Mesenteric fat pad (tissue), 1 donor: ENCODE measurements at places on chromosomes 3 and 15.

DNA sequence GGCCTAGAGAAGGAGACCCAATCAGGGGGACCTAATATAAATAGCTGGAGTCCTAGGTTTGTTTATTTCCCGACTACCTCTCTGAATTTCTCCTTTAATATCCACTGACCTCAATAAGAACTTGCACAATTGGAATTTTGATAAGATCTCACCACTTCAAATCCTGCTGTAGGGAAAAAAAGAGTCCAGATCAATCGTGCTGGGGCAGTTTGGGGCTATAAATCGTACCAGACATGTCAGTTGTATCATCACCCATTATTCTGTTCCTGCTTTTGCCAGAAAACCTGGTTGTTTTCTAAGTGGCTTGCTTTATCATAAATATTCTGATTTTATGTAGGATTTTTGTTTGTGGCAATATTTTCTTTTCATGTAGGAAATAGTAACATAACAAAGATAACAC is 281.3 kb downstream of the DIPK2A start:
- no peak for DNase-seq

GRCh38 chr15:39515765-39516164 is 65.1 kb upstream of the THBS1 start:
- no peak for DNase-seq

GRCh38 chr15:89751748-89752147 is 699 bp upstream of the MESP1 start:
- DNase-seq: no peak

GRCh38 chr3:40768046-40768445 is 243.3 kb downstream of the ZNF621 start:
- no peak for DNase-seq

DNA sequence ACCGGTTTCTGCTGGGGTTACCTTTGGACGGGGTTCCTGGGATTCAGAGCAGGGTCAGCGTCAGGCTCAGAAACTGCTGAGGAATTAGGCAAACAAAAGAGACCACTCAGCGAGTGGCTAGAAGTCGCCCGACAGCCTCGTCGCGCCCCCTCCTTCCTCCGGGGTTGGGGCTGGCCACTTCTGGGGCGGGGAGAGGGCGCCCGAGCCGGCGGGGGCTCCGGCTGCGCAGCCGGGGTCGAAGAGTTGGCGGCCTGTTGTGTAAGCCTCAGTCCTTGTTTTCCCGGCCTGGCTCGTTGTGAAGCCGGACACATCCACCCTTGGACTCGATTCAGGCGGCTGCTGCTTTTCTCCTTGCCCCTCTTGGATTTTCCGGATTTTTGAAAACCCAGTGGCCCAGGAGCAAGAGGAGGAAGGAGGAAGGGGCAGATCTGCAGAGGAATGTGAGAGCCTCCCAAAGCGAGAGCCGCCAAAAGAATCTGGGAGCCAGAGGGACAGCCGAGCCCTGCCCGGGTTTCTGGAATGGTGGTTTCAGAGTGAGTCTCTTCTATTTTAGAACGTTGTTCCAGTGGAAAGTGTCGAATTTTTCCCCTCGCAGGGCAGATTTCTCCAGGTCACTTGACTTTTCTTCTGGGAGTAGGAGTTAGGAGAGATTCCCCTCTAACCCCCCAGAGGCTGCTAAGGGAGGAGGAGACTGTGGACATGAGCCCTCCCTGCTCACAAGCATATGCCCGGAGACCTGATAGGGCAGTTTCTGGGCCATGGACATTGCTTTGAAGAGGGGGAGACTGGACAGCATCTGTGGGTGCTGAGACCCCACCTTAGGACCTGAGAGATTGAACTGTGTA is 666 bp downstream of the SNX33 start:
- no peak for DNase-seq

GRCh38 chr15:36414670-36415069 is 164.8 kb upstream of the CDIN1 start:
- DNase-seq: no peak
